T1000 (cell line): ENCODE measurements at places on chromosomes 12 and 14.

DNA sequence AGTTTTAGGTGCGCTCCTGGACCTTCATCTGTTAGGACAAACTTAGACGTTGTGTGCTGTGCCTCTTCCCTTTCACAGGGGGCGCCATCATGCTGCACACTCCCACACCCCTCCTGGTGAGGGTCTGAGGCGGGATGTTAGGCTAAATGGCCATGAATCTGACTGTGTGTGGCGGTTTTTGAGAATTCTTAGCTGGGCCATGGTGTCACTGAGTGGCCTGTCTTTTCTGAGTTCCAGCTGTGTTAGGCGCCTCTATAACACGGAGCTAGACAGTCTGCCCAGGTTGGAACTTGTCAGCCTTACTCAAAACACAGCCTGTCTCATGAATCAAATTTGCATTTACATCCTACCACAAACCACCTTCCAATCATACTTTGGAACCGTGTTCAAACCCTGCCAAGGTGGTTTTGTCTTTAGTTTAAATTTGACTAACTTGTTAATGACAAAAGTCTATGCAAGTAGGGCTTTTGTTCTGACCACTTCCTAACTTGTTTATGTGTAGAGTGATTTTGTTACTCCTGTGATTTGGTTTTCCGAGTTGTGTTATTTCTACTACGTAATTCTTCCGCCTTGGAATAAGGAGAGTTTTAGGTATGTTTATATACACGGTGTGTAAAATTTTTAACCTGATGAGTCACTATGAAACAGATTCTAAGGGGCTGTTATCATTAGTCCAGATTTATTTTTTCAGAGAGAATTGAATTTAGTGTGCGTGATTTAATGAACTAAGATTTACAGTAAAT, 19.6 kb downstream of the ACVR1B start:
- DNase-seq: peak; percentile 71

- no peak for DNase-seq
Observed at GRCh38 chr12:49796155-49796554, 32.1 kb downstream of the NCKAP5L start.

- no peak for DNase-seq
Observed at GRCh38 chr12:6154730-6155459, 30.4 kb upstream of the VWF start.

DNA sequence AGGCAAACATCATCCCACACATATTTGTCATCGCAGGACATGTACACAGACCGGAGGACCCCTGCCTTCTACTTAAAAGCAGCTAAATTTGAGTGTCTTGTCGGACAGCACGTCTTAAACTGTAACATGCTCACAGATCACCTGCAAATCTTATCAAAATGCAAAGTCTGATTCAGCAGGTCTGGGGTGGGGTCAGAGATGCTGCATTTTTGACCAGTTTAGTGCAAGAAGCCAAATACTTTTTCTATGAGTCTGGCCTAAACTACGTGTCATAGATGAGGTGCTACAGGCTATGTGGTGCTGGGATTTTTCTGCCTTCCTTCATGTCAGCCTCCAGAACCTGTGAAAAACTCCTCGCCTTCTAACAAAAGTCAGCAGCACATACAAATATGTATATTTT, 178.8 kb upstream of the LHX5 start:
- DNase-seq: no peak

DNA sequence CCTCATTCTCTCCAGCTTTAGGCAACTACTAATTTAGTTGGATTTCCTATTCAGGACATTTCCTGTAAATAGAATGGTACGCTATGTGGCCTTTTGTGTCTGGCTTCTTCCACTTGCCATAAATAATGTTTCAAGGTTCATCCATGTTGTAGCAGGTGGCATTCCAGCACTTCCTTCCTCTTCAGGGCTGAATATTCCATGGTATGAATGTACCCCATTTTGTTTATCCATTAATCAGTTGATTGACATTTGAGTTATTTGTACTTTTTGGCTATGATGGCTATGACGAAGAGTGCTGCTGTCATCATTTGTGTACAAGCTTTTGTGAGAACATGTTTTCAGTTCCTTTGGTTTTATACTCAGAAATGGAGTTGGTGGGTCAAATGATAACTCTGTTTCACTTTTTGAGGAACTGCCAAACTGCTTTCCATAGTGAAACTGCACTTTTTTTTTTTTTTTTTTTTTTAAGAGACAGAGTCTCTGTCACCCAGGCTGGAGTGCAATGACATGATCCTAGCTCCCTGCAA, 6.5 kb upstream of the CDK2AP1 start:
- DNase-seq: no peak

DNA sequence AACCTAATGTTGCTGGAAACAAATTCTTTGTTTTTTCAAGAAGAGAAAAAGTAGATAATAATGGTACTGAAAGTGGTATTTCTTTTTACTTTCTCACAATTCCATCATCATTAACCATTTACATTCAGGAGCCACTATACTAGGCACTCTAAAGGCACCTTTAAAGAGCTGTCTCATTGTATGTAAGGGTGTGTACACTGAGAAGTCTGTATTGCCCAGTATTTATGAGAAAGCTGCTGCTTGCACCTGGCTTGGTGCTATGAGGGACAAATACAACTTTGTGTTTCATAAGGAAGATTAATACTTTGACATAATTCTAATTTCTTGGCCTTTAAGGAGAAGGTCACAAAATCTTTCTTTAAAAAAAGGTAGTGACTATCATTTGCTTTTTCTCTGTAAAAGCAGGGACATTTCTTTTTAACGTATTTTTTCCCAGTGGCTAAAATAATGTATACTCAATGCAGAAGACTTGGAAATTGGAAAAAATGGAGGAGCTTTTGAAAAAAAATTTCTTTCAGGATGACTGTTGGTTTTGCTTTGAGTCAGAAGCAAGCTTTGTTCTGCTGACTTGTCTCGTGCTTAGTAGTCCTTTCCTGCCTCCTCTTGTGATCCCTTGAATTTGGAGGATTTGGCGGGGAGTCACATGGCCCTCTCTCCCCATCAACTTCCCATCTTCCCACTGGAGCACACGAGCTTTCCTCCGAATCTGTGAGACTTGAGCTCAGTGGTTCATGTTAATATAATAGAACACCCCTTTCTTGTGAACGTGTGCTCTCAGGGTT, 50.1 kb downstream of the RASSF3 start:
- no peak for DNase-seq

GRCh38 chr12:69027411-69027881, 94.5 kb upstream of the CPM start:
- DNase-seq: no peak

DNA sequence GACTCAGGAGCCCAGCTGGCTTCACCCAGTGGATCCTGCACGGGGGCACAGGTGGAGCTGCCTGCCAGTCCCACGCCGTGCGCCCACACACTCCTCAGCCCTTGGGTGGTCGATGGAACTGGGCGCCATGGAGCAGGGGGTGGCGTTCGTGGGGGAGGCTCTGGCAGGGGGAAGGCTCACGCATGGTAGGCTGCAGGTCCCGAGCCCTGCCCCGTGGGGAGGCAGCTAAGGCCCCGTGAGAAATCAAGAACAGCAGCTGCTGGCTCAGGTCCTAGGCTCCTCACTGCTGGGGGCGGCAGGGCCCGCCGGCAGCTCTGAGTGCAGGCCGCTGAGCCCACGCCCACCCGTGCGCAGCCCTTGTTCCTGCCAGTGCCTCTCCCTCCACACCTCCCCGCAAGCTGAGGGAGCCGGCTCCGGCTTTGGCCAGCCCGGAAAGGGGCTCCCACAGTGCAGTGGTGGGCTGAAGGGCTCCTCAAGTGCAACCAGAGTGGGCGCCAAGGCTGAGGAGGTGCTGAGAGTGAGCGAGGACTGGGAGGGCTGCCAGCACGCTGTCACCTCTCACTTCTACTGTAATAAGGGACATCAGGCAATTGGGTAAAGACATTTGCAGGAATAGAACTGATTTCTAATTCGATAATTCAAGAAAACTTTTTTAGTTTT, 115.4 kb downstream of the TMTC2 start:
- DNase-seq: no peak

DNA sequence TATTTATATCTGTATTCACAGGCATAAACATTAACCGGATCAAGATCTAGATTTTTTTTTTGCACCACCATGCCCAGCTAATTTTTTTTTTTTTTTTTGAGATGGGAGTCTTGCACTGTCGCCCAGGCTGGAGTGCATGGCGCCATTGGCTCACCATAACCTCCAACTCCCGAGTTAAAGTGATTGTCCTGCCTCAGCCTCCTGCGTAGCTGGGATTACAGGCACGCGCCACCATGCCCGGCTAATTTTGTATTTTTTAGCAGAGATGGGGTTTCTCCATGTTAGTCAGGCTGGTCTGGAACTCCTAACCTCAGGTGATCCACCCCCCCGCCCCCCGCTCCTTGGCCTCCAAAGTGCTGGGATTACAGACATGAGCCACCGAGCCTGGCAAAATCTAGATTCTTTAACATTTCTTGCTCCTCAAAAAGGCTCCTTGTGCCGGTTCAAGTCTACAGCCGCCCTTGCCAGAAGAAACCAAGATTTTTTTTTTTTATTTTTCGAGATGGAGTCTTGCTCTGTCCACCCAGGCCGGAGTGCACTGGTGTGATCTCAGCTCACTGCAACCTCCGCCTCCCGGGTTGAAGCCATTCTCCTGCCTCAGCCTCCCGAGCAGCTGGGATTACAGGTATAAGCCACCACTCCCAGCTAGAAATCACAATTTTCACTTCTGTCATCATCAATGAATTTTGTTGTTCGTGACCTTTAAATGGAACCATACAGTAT, 36.9 kb upstream of the SLC2A3 start:
- DNase-seq: no peak

DNA sequence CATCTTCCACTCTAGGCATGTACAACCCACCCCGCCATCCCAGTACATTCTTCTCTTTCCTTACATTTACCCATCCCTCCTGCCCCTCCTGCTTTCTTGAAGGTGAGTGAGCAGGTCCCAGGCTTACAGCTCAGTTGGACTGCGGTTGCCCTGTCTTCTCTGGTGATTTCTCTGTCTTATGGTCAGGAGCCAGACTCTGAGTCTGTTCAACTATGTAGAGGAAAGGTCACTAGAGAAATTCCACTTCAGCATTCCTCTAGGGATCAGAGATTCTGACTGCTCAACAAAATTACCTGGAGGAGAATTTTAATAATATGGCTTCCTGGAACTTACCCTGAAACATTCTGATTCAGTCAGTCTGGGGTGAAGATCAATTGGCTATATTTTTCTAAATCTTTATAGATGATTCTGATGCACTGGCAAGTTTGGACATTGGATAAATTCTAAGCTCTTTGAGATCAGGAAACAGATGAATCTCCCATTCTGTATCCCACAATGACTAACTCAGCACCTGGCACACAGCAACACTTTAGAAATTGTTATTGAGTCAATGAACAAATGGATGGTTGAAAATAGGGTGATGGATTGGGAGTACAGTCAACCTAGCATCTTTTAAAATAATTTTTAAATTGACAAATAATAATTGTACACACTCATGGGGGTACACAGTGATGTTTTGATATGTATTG, 128.6 kb upstream of the HIF1A start:
- DNase-seq: no peak

- DNase-seq: no peak
Observed at GRCh38 chr14:21055432-21056117, 2.0 kb upstream of the RNASE8 start.

DNA sequence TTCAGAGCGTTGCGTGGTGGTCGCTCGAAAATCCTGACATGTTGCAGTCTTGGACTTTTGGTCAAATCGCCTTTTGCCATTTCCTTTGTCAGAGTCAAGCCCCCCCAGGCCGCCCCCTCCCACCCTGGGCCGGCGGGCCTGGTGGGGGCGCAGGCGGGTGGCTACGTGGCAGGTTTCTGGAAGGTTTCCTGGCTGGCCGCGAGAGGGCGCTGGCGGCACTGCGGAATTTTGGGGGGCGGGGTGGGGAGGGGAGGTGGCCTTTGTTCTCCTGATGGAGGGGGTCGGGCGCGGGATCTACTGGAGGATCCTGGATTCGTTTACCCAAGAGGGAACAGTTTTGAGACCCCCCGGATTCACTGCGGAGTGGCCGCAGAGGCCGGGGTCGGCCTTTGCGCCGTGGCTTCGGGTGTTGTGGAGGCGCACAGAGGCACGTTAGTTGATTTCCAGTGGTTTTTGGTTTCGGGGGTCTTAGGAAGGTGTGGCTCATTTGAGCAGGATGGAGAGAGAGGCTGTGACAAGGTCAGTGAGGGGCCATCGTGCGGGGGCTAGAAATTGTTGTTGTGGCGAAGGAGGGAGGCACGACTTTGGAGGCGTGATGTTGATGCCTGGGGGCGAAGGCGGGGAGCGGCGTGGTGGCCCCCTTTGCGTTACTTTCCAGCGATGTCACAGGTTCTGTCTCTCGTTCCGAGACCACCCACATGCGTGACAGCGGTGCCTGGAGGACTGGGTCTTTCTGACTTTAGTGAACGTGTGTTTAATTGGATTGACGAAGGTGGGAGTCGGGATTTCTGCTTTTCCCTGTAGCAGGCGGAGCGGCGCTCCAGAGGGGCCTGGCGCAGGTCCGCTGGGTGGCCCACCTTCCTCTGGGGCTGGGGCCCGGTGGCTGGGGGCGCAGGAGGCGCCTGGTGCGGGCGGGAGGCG, 1.4 kb downstream of the MEG3 start:
- peak; percentile 10 for DNase-seq
